Esophagus mucosa (tissue), 1 donor: ENCODE measurements at places on chromosomes 1 and 21.

DNA sequence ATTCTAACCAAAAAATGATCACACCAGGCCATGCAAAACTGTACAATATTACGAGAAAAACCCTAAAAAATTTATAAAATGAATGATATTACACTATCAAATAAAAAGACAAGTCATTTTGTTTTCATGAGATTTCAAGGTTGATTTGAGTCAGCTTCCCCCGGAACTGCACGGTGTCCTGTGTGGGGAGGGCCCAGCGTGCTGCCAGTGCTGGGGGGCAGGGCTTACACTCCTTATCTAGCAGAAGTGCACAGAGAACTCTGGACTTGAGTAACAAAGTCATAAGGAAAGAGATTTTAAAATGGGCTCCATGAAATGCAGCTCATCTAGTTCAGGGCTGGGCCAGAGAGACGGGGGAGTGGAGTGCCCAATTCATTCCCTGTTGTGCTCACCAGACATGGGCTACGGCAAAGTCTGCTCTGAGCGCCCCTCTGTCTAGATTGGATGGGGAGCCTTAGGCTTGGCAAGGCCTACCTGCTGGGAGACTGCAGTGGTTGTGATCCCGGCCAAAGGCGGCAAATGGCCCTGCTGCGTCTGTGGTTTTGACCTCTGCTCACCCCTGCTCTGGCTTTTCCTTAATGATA is 50.1 kb downstream of the COQ8A start:
- ATAC-seq = peak; percentile 14

- ATAC-seq = no peak
These were observed 8.8 kb upstream of the ANGPTL7 start for GRCh38 chr1:11180342-11180744.

DNA sequence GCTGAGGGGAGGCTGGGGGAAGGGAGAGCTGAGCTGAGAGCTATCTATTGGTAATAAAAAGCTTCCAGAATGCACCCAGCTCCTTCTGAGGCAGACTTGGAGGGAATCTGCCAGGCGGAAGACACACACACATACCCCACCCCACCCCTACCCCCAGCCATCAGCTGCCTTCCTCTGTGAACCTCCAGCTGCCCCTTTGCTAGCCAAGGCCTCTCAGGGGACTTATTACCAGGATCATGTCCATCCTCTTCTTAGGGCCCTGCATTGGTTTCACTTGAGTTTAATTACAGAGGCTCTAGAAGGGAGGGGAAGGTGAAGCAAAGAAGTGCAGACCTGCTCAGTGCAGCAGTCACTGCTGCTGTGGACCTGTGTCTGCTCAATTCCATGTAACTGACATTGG is 156.4 kb downstream of the OMA1 start:
- ATAC-seq = no peak

- ATAC-seq = no peak
These were observed 39.3 kb downstream of the NAV1 start for GRCh38 chr1:201578008-201578888.

DNA sequence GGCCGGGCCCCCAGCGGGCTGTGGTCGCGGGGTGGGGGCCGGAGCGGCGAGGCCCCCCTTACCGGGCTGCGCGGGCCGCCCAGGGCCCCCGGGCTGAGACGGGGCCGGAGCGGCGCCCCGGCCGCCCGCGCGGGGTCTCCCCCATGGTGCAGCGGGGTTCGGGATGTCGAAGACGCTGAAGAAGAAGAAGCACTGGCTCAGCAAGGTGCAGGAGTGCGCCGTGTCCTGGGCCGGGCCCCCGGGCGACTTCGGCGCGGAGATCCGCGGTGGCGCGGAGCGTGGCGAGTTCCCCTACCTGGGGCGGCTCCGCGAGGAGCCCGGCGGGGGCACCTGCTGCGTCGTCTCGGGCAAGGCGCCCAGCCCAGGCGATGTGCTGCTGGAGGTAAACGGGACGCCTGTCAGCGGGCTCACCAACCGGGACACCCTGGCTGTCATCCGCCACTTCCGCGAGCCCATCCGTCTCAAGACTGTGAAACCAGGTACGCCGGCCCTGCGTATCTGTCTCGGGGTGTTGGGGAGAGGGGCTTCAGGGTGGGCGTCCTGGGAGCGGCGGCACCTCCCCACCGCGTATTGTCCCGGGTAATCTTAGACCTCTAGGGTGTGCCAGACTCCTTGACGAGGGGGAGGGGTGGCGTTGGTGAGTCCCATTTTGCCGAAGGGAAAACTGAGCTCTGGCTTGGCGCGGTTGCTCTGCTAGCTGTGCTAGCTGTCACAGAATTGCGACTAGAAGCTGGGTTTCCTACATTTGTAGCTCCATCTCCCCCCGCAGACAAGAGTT is 745 bp downstream of the MAGI3 start:
- peak; percentile 17 for ATAC-seq

GRCh38 chr1:57591842-57592241 is 168.0 kb upstream of the DAB1 start:
- ATAC-seq = no peak

GRCh38 chr1:98420376-98421084 is 241.0 kb upstream of the SNX7 start:
- ATAC-seq = no peak

GRCh38 chr21:42019706-42020105 is 9.5 kb upstream of the ZBTB21 start:
- ATAC-seq = no peak

GRCh38 chr1:235409042-235409820 is 42.0 kb downstream of the TBCE start:
- no peak for ATAC-seq

DNA sequence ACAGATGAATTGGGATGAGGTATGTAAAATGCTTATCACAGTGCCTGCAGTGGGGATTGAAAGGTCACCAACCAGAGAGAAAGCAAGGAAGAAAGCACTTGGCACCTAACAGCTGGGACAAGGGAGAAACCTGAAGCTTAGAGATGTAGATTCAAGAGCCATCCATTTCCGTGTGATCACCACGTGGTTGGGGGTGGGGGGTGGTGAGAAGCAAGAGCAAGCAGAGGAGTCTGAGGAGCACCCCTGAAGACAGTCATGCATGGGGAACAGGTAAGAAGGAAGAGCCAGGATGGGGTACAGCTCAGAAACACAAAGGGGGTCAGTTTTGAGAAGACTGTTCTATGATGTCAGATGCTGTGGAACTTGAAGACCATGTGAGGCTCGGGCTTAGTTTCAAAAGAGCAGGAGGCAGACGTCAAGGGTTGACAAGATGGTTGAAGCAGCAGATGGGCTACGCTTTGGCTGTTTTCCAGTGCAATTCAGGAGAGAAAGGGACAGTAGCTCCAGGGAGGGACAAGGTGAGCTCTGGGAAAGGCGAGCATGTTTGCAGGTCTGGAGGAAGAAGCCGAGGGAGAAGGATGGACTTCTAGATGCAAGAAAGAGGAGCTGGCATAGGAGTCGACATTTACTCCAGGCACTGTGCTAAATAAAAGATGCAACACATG is 17.4 kb downstream of the KANK4 start:
- no peak for ATAC-seq

GRCh38 chr1:31639543-31639942 is 5.1 kb downstream of the PEF1 start:
- no peak for ATAC-seq

GRCh38 chr1:20787840-20788795 is 1.0 kb upstream of the HP1BP3 start:
- ATAC-seq = no peak

DNA sequence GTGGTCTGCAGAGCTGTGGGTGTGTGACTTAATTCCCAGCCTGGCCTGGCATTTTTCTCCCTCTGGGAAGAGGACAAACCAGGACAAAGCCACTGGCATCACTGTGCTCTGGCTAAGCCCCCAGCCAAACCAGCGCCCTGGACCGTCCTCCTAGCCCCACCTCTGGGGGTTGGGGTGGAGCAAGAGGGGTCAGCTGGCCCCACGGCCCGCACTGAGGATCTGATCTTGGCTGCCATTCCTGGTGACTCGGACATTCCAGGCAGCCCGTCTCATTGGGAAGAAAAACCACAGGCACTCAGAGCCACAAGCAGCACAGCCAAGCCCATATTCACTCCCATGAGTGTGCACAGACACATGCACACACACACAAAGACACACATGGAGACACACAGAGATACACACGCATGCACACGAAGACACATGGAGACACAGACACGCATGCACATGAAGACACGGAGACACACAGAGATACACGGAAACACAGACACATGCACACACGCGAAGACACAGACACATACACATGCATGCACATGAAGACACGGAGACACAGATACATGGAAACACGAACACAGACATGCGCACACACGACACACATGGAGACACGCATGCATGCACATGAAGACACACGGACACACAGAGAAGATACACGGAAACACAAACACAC is 2.3 kb upstream of the MXRA8 start:
- no peak for ATAC-seq

DNA sequence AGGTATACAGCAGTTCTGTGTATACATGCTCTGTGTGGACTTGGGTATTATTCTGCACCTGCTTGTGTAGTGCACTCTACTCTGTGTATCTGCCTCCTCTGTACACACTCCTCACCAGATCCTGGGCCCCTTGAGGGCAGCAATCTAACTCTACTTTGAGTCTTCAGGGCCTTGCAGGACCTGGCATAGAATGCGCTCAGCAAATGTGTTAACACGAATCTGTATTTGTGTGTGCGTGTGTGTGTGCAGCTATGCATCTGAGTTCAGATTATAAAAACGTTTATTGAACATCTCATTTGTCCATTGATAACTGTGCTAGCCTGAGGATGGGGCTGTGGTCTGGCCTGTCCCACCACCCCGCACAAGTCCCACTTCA is 3.9 kb upstream of the MEF2D start:
- no peak for ATAC-seq
